ENCODE measurements at places on chromosomes 7 and 10. TPM values are rescaled to one million over a fixed set of nuclear protein-coding genes. Genes with fewer than 3 reads are reported as not detected.

DNA sequence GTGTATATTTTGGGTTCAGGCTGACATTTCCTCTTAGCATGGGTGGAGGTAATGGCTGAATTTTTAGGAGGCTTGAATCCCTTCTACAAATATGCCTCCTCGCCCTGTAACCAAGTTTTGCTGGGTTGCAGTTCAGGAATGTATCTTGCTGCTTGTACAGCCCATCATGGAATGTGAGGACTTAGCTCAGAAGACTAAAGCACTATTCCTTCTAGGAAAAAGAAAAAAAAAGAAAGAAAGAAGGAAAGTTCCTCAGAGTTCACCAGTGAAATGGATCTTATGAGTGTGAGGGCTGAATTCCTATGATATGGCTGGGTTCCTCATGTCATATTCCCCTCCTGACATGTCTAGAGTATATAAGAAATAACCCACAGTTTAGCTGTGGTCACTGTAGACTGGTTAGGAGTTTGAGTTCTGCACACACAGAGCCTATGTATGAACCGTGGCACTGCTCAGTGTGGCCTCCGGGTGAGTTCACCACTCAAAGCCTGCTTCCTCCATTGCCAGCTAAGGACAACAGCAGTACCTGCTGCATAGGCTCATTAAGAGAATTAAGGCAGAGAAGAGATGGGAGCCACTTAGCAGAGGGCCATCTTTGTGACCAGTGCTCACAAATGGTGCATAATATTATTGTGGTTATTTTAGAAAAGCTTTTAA lies 114.0 kb downstream of the TACC2 start:
- no peak for ATAC-seq

GRCh38 chr7:2936891-2937580 lies 92.9 kb upstream of the GNA12 start:
- no peak for ATAC-seq

DNA sequence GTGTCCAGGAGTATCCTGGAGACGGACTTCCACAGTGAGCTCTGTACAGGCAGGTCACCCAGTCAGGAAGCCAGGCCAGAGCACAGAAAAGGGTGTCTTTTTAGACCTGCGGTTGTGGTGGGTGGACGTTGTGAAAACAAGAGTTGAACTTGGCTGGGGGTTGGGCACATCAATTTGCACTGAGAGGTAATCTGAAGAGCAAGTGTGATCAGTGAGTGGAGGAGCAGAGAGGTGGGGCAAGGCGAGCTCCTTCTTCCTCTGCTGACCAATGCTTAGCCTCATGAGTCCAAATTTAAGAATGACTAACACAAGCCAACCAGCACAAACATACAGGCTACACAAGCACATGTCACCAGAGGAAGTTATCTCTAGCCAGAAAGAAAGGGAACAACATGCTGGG lies 310.8 kb downstream of the TCERG1L start:
- no peak for ATAC-seq

DNA sequence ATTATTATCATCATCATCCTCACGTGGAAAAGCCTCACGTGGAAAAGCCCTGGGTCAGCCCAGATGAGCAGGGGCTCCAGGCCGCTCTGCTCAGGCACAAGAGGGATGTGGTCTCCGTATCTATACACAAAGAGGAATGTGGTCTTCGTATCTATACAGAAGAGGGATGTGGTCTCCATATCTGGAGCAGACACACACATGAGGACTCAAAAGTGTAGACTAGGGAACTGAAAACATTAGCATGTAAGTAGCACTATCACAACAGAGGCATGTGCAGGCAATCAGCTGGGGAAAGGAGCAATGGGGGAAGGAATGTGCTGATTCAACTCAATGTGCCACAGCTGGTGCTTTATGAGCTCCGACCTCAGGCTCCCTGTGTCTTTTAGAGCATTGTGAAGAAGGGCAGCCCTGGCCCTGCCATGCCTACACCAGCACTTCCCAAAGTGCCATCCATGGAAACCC lies 86.5 kb downstream of the PLXNA4 start:
- no peak for ATAC-seq

Gene CYP2C19
- not detected for total RNA-seq

GRCh38 chr10:62093863-62094291 lies 174.8 kb downstream of the RTKN2 start:
- ATAC-seq, result no peak

Gene ACTL6B
- 45.8 TPM for total RNA-seq
